ENCODE measurements at places on chromosomes 3 and 15.

- no peak for DNase-seq
Measured at GRCh38 chr3:150738688-150739087, 24.3 kb downstream of the SIAH2 start.

- peak; percentile 62 for DNase-seq
Measured at GRCh38 chr15:49235446-49236124, 65.5 kb downstream of the GALK2 start.

DNA sequence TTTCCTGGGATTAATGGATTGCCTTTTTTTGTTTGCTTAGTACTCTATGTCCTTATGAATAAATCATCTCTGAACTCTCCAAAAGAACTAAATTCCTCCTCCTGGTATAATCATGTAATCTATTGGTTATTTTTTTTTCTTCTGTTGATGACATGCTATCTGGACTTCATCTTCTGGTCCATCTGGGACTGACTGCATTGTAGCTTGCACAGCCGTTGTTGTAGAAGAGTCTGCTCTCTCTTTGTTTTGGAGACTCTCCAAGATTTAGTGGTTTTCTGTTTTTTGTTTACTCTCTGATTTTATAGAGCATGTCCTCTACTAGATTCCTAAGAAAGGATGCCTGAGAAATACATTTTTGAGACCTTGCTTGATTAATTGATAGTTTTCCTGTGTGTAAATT lies 19.1 kb downstream of the IREB2 start:
- no peak for DNase-seq

- DNase-seq, result no peak
Measured at GRCh38 chr15:73075160-73075859, 23.0 kb downstream of the NEO1 start.

- peak; percentile 15 for DNase-seq
Measured at GRCh38 chr3:134640872-134641470, 9.9 kb downstream of the KY start.

GRCh38 chr3:56193519-56193918 lies 274.7 kb downstream of the ERC2 start:
- DNase-seq, result no peak

- DNase-seq, result no peak
Measured at GRCh38 chr15:67369359-67369998, 114.9 kb downstream of the IQCH start.

DNA sequence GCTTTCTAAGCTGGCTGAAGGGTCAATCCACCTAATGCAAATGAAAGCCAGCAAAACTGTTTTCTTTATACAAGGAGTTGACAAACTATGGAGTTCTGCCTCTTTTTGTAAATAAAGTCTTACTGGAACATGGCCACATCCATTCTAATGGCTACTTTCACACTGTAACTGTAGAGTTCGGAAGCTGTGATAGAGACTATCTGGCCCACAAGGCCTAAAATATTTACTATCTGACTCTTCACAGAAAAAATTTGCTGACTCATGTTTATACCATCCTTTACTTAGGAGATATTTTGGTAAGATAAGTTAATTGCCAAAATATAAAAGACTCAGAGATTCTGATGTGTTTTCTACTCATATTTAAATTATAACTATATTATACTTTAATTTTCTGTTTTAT lies 93.7 kb upstream of the GK5 start:
- no peak for DNase-seq

GRCh38 chr3:127238602-127239001 lies 45.7 kb downstream of the PRR23E start:
- DNase-seq, result no peak

GRCh38 chr3:156680243-156680914 lies 6.0 kb downstream of the TIPARP start:
- no peak for DNase-seq

GRCh38 chr3:106119614-106120082 lies 250.8 kb upstream of the CBLB start:
- DNase-seq, result no peak

GRCh38 chr15:25932696-25933095 lies 69.6 kb upstream of the ATP10A start:
- DNase-seq, result no peak

GRCh38 chr3:100231668-100232067 lies 29.1 kb upstream of the TBC1D23 start:
- DNase-seq, result no peak

- DNase-seq, result peak; percentile 73
Measured at GRCh38 chr15:60704129-60704528, 225.2 kb upstream of the ICE2 start.

GRCh38 chr15:69215314-69216035 lies 55.0 kb downstream of the GLCE start:
- DNase-seq, result no peak

DNA sequence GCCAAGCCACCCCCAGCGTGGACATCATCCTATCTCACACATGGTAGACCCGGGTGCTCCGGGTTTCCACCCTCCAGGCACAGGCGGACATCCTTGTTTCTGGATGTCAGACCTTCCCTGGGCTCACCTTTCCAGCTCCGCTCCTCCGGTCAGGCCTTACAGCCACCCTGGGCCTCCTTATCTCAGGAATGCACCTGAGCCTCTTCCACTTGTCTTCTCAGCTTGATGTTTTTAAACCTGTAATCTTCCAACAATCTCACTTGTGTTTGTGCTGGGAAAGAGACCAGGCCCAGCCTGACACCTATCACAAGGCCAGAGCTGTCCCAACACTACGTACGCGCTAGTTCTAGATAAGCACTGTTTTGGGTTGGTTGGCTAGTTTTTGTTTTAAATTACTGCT lies 53.9 kb downstream of the NIPA2 start:
- DNase-seq, result no peak

DNA sequence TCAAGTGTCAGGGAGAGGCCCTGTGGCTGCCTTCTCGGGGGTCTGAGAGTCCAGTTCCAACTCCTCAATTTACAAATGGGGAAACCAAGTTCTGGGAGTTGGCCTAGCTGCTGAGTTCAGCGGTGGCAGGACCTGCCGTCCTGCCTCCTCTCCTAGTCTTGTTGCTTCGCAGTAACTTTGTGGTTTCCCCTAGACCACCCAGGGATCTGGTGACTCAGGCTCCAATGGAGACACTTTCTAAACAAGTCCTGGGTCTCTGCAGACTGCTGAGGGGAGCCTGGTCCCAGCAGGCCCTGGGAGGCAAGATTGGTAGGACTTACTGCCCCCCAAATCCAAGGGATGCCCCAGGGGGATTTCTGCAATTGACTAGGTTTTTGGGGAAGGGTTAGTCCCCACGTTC lies 83.6 kb downstream of the SMAD6 start:
- no peak for DNase-seq

DNA sequence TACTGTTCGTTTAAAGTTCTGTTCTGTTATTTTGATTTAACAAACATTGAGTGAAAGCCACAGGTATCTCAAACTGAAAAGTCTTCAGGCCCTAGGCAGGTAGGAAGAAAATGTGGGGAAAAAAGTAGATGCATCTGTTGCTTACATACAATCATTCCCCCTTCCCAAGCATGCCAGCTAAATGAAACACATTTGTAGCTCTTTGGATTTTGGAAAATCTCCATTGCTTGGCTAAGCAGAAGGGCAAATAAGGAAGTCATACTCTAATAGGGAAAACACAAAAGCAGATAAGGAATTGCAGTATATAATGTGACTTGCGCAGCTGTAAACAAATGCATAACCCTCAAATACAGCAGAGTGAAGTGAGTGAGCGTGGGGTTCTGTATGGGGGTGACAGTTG lies 375.9 kb downstream of the FGF12 start:
- no peak for DNase-seq

DNA sequence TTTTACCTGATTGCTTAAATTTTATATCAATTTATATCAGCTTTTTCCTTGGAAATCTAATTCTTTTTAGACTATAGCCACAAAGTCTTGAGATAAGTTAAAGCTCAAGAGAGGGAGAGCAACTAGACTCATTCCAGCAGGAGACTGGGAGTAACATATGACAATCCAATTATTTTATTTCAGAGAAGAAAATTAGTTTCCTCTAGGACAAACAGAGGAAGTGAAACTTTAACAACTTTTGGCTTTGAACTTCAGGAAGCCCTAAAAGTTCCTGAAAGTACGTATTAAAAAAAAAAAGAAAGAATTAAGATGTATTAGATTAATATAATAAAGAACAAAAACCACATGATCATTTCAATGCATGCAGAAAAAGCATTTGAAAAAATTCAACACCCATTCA lies 13.9 kb upstream of the UBE2E2 start:
- DNase-seq, result no peak

DNA sequence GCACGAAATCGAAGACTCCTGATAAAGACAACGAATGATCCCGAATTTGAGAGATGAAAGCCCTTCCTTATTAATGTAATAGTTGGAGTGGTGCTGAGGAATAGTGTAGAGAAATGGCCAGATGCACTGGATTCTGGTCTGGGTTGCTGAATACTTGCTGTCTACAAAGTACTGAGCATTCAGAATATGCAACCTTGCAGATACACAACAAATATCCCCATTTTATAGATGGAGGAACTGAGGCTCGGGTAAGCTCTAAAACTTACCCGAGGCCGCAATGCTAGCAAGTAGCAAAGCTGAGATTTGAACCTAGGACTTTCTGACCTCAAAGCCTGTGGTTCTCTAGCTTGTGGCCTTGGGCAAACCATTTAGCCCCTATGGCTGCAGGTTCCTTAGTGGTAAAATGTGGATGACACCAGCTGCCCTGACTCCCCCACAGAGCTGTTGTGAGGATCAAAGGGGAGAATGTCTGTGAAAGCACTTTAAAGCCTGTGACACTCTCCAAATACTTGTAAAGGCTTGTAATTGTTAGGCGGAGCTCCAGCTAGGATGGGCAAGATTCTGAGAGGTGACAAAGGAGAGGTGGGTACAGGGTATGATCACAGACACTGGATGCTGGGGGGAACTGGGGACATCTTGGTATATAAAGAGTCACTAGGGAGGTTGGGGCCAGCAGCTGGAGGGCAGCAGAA lies 39.8 kb downstream of the FOXB1 start:
- DNase-seq, result no peak

GRCh38 chr3:59502806-59503205 lies 453.0 kb upstream of the CFAP20DC start:
- peak; percentile 31 for DNase-seq

DNA sequence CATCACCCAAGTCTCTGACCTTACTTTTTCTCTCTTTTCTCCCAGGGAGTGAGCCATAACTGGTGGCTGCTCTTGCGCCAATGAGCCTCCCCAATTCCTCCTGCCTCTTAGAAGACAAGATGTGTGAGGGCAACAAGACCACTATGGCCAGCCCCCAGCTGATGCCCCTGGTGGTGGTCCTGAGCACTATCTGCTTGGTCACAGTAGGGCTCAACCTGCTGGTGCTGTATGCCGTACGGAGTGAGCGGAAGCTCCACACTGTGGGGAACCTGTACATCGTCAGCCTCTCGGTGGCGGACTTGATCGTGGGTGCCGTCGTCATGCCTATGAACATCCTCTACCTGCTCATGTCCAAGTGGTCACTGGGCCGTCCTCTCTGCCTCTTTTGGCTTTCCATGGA lies 13.2 kb upstream of the ATG7 start:
- no peak for DNase-seq

- DNase-seq, result no peak
Measured at GRCh38 chr15:61314427-61314826, 85.3 kb upstream of the RORA start.

GRCh38 chr15:92667287-92667904 lies 11.8 kb upstream of the FAM174B start:
- no peak for DNase-seq

GRCh38 chr3:101939361-101940049 lies 90.2 kb downstream of the NFKBIZ start:
- no peak for DNase-seq

DNA sequence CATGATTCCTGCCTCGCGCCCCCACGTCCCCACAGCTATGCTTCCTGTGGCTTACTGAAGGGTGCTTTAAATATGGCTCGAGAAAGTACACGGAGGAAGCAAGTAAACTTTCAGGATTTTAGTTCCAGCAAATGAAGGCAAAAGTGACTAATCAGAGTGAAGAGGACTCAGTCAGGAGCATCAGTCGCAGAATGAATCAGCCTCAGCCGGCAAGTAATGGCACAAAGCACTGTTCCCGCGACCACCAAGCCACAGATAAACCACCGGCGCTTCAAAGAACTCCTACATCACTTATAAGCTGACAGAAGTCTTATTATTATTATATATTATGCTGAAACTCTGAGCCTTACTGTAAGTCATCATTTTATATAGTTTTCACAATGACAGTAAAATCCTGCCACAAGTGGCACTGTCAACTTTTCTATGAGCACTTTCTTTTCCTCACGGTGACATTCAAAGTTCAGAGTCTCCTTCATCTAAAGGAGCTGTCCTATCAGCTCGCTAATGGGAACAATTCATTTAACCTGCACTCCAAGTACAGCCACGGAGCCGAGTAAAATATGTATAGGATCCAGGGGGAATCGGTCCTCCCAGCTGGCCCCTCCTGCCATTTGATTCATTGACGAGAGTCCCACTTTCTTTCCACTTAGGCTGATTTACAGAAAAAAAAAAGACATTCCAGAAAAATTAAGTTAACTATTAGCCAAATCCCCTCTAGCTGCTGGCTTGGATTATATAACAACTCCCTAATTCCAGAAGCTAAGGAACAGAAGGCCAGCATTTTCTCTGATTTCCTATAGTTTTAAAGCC lies 217.0 kb upstream of the ICE2 start:
- DNase-seq, result peak; percentile 74

- DNase-seq, result no peak
Measured at GRCh38 chr3:12427551-12427950, 56.7 kb upstream of the TSEN2 start.

DNA sequence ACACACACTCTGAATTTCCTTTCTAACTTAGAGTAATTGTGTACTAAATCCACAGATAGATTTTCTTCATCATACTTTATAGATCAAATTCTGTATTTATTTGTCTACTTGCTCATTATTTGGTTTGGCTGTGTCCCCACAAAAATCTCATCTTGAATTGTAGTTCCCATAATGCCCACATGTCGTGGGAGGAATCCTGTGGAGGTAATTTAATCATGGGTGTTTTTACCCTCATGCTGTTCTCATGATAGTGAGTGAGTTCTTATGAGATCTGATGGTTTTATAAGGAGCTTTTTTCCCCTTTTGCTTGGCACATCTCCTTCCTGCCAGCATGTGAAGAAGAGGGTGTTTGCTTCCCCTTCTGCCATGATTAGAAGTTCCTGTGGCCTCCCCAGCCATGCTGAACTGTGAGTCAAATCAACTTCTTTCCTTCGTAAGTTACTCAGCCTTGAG lies 198.3 kb upstream of the TGFBR2 start:
- no peak for DNase-seq

DNA sequence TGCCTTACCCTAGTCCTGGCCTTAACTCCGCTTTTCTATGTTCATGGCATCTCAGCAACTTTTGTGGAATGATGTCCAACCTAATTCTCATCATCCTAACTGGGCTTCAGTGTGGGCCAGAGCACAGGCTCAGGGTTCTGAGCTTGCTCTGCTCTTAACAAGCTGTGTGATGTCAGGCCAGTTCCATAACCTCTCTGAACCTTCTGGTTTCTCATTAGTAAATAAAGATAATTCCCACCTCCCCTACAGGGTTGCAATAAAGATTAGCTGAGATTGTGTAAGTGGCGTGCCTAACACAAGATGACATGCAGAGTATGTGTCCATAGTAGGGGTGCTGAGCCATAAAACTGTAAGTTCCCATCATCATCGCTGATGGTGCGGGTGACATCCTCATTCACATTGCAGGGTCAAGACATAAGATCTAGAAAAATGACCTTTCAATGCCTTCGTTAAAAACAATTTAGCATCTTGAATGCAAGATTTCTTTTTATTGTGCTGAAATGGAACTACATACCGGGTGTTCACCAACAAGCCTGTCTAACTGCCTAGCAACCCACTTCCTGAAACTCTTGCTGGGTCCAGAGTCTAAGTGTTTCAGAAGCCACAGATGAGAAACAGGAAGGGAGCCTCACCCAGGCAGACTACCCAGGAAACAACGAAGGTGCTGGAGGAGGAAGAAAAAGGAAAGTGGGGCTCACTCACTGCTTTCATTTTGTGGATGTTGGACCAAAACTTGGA lies 36.2 kb downstream of the CDCP1 start:
- peak; percentile 63 for DNase-seq
